Activated T-helper 1 cell treated with anti-CD3 and anti-CD28 coated beads, Interleukin-2, amount 50 U/mL, for 16 hours (primary cell): ENCODE measurements at places on chromosomes 12 and 14.

DNA sequence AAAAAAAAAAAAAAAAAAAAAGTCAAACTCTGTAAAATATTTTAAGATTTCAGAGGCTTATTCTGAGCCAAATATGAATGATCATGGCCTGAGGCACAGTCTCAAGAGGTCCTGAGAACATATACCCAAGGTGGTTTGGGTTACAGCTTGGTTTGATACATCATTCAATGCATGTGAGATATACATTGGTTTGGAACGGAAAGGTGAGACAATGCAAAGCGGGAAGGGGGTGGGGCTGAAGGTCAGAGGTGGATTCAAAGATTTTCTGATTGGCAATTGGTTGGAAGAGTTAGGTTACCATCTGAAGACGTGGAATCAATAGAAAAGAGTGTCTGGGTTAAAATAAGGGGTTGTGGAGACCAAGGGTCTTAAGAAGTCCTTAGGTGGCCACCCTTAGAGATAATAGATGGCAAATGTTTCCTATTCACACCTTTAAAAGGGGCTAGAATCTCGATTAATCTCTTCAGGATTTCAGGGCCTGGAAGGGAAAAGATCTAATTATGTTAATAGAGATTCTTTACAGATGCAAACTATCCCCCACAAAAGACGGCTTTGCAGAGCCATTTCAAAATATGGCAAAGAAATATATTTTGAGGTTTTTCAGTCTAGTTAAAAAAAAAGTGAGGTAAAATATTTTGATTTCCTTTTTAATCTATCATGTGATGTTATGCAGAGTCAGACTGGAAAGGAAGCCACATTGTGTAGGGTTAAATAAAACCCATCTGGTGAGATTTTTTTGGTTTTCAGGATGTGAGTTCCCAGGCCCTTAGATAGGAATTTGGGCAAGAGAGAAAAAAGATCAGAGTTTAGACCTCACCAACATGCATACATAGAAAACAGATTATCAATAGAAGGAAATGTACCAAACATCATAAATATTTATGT is 173.8 kb upstream of the CNOT2 start:
- DNase-seq = no peak

- DNase-seq = no peak
Measured at GRCh38 chr14:65910108-65910786, 497.7 kb downstream of the FUT8 start.

DNA sequence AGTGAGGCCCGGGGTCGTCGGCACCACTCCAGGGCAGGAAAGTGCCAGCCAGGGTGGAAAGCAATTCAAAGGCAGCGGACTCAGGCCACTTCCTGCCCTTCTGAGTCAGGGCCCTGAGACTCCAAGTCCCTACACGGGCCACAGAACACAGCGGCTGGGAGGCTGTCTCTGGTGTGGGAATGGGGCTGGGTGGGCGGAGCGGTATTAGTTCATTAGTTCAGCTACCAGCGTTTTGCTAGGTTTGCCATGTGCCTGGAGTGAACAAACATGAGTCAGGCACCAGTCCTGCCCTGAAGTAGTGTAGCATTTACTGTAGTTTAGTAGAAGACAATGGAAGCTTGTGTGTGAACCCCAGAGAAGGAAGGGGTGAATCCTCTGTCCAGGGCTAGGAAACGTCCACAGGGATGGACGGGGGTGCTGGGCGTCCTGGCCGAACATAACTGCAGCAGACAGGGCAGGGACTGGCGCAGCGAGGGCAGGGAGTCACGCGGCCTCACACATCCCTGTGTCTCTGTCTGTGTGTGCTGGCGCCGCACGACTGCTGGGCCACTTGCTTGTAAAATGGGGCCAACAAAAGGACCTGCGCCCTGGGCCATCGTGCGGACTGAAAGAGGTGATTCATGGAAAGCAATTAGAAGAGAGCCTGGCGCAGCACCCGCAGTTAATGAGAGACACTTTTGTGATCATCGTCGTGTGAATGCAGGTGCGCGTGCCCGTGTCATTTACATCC is 186.4 kb upstream of the PRMT8 start:
- DNase-seq = no peak

DNA sequence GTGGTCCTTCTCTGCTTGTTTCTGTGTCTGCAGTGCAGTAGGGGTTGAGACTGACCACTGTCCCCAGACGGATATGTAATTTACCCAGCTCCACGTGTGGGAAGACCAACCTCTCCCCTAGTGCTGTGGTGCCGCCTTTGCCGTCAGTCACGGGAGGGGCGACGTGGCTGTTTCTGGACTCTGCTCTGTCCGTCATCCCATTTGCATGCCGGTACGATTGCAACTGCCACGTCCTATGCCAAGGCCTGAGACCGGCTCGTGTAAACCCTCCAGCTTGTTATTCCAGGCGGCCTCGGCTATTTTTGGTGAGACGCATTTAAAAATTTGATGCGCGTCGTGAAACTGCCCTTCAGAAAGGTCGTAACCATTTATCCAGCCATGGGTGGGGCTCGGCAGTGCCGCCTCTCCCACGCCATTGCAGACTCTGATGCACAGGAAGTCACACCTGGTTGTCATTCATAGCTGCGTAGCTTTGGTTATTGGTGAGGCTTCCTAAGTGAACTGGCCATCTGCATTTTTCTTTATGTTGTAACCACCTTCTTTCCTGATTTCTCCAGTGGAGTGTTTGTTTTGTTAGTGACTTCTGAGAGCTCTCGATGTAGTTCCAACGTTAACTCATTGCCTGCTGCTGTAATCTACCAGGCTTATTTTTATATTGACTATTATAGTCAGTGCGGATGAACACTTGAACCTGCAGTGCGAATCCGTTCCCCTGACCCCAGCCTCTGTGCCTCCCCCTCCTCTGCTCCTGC is 75.1 kb downstream of the ADGRD1 start:
- no peak for DNase-seq

- no peak for DNase-seq
Measured at GRCh38 chr14:58533446-58533845, 104.3 kb upstream of the DACT1 start.

GRCh38 chr12:1544996-1545700 is 49.2 kb downstream of the FBXL14 start:
- no peak for DNase-seq

- no peak for DNase-seq
Measured at GRCh38 chr12:123105211-123105826, 45.6 kb downstream of the PITPNM2 start.

GRCh38 chr14:21518725-21519124 is 7.4 kb downstream of the SALL2 start:
- DNase-seq = no peak

DNA sequence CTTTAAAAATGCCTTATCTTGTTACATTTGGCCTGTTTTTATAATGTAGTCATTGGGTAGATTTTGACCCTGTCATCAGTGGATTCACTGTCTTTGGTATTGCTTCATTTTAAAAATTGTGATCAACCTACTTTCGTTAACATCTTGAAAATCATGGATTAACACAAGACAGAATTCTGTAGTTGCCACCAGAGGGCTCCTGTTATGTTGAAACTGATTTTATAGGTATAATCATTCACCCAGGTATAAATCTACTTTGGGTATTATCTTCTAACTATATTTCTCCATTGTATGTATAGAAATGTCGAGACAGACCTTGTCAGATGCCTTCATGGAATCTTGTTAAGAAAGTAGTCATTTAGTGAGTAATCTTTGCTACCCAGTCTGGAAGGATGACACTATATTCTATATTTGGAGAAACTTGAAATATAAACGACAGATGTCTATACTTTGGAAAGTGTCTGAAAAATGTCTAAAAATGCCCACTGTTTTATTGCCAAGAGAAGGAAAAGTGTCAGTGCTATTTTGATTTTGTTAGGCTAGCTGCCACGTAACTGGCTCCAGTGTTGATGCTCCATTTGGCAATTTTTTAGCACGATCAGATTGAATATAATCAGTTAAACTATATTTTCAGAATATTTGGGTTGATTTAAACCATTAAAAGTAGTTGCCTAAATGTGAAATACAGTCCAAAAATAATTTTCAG is 129.4 kb downstream of the PELI2 start:
- DNase-seq = no peak

DNA sequence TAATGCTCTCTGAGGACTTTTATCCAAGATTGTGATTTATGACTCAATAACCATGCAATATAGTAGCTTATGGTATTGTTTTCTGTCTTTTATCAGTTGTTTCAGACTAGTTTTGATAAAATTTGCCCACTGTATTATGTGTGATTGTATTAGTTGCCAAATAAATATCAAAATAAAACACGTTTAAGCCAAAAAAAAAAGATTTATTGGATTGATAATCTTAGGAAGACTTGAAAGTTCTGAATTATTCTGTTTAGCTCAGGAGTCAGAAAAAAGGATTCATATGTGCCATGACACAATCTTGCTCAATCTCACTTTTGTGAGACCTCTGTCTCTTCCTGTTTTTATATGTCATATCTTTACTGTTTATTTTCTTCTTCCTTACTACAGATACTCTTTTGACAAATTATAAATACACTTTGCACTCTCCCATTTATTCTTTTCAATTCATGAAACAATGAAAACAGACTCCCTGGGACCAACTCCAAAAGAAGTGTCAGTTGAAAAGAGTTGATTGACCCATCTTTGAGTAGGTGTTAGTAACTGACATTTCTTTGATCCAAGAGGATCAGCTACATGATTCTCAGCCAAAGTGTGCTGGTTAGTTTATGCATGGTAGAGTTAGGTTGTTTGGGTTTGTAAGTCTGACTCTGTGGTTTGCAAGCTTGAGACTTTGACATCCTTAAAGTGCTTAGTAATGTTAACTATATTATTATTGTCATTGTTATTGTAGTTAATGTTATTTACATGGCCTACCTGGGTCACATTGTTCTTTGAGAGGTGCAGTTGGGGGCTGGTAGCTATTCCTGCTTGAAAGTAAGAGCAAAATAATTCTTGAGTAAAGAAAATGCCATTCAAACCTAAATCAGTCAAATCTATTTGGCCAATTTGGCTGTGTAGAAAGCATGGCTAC is 2.5 kb downstream of the OR6C76 start:
- DNase-seq = no peak

DNA sequence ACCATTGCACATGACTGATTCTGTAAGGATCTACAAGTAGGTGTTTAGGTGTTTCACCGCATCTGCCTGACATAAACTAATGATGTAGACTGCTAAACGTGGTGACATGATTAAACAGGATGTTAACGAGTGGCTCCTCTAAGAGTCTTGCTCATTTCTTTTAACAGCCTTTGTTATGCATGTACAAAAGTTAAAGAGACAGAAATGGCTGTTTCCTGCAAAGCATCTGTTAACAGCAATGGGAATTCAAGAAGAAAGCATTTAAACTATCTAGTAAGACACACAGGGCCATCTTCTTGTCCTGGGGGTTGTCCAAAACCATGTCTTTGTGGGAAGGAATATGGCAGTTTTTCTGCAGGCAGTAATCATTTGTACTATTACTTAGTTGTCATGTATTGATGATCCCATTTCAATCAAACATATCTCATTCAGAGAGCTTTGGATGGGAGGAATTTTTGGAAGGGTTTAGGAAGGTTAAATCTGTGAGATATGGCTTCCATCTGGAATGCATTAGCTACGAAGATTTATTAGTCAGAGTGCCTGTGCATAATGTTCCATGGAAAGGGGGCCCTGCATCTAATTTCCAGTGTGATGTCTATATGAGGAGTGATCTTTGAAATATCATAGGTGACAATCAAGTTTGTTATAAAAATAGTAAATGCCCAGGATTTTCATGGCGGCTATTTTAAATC is 495.1 kb downstream of the EGLN3 start:
- no peak for DNase-seq

- no peak for DNase-seq
Measured at GRCh38 chr14:99132821-99133635, 139.0 kb downstream of the BCL11B start.

DNA sequence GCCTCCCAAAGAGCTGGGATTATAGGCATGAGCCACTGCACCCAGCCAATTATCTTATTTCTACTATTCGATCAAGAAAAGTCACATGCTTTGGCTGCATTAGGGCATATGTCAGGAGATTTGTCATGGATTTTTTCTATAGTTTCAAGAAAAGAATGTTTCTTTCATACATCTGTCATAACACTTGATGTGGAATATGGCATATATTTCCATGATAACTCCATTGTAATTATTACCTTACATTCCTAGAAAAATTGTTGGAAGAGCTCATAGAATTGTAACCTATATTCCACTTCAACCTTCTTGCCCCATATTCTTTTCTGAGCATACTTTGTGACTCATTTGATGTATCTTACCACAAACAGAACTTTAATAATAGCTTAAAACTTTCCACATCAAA is 740.9 kb upstream of the FLRT2 start:
- no peak for DNase-seq

DNA sequence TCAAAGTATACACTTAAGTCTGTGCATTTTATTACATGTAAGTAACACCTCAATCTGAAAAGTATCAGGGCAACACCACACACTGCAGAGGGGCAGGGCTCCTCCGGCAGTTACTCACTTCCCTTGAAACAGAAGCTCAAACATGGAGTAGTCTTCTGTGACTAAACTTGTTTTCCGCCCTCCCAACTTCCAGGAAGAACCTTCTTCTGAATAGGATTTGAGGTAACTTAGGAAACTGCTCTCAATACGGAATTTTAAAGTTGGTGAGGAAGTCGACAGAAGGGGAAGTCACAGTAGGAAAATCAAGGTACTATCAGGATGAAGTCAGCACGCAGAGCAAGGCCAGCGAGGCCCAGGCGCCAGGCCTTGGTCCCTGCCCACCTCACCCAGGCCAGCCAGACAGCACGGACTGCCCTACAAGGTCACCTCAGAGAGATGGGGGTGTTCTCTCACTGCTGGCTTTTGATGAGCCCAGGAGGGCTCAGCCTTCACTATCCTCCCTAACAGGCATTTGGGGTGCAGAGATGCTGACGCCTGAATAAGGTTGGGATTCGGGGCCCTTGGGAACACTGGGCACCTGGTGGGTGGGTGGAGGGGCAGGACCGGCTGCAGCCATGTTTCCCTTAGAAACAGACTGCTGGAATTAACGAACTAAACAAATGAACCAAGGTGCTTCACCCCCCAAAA is 5.8 kb downstream of the ANKRD9 start:
- no peak for DNase-seq

- DNase-seq = no peak
Measured at GRCh38 chr12:32034045-32034444, 72.6 kb upstream of the BICD1 start.

DNA sequence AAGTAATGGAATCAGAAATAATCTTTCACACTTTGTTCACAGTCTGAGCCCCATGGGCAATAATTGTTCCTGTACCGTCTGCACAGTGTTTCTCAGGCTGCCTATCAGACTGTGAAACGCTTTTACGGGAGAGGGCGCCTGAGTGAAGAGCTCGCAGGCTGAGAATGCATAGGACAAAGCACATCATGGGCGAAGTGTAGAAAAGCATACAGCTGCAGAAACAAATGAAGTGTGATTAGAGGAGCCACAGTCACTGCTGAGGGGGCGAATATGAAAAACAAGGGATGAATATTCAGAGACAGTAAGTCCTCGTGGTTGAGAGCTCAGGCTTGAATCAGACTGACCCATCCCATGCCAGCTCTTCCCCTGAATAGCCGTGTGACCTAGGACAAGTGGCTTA is 438.4 kb upstream of the DCN start:
- no peak for DNase-seq

GRCh38 chr14:65462411-65462810 is 49.9 kb downstream of the FUT8 start:
- DNase-seq = no peak
